ENCODE measurements at places on chromosomes 5 and 9.

- no peak for DNase-seq
These were observed 183.1 kb upstream of the S1PR3 start for GRCh38 chr9:88808019-88808656.

GRCh38 chr9:121763561-121764370, 112.3 kb downstream of the DAB2IP start:
- no peak for DNase-seq

DNA sequence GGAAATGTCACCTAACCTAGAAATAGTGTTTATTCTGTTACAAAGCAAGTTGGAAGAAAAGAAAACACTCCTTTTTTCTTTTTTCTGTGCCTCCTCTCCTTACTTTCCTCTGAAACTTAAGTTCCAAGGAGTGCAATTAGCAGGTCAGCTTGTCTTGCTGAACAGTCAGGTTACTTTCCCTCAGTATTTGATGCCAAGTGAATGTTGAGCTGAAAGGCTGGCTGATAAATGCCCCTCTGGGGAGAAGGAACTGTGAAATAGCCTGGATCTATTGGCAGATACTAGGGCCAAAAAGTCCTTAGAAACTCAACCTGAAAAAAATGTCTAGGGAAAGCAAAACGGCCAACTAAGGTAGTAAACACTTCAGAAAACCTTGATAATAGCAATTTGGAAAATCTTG, 43.6 kb downstream of the GRIA1 start:
- no peak for DNase-seq

- DNase-seq, result no peak
These were observed 30.5 kb downstream of the ANKRA2 start for GRCh38 chr5:73534971-73535370.

DNA sequence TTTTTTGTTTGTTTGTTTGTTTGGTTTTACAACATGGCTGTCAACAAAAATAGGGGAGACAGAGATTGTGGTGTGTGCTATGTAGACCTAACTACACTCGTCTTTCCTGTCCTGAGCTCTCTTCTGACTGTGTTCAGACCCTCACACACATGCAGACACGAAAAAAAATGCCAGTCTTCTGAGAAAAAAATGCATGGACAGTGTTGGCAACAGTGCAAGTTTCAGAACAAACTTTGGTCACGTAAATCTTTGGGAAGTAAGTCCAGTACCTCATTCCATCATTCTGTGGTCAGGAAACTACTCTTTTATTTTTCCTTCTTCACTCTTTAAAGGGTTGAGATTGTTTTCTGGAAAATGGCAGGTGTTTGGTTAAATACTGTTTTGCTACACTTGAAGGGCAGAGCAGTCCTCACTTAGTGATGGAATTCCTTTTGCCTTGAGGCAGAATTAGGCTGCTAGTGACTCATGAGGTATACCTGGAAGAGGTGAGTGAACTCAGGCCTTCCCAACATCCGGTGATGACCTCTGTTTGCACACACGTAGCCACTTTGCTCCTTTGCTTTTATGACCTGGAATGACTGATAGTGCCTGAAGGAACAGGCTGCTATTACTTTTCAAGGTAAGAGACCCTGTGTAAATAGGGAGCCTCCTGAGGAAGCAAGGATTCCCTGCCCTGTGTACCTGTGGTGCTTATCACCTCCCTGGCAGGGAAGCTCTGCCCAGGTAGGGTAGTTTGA, 81.6 kb upstream of the TNFAIP8 start:
- DNase-seq, result peak; percentile 94

- no peak for DNase-seq
These were observed 282.8 kb upstream of the RPS23 start for GRCh38 chr5:82560969-82561368.

GRCh38 chr9:105369911-105370310, 77.9 kb upstream of the FSD1L start:
- DNase-seq, result no peak

DNA sequence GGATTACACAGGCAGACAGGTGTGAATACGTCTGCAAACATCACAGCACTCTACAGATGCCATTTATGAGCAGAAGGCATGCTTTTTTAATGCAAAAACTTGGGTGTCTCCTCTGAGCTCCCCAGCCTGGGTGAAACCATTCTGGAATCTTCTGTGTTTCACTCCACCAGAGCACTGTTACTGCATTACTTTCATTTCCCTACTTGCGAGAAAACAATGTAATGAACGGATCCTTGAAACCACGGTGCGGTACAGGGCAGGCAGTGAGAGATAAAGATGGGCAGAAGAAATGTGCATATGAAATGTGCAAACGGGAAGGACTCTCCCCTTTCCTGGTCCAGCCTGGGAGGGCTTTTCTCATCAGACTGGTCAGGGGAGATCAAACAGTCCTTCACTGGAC, 584.3 kb upstream of the KLF4 start:
- no peak for DNase-seq

DNA sequence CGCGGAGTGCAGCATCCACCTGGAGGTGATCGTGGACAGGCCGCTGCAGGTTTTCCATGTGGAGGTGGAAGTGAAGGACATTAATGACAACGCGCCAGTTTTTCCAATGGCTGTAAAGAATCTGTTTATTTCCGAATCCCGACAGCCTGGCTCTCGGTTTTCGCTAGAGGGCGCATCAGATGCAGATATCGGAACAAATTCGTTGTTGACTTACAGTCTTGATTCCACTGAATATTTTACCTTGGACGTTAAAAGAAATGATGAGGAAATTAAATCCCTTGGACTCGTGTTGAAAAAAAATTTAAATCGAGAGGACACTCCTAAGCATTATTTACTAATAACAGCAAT, 611 bp downstream of the PCDHA3 start:
- no peak for DNase-seq

DNA sequence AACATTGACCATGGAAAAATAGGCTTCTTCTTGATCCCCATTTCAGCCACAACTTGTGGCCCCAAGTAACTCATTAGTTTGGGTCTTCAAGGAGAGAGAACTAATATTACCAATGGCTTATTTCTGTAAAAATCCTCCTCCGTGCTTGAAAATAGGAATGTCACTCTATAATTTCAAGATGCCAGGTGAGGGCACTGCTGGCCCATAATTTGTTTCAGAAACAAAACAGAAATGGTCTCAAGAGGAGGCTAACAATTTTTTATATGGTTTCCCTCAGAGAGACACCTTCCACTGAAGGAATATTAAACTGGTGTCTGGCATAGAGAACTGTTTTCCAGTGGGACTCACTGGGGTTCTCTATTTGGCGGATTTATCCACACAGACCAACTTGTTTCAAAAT, 437.0 kb upstream of the TRPC7 start:
- DNase-seq, result peak; percentile 56

DNA sequence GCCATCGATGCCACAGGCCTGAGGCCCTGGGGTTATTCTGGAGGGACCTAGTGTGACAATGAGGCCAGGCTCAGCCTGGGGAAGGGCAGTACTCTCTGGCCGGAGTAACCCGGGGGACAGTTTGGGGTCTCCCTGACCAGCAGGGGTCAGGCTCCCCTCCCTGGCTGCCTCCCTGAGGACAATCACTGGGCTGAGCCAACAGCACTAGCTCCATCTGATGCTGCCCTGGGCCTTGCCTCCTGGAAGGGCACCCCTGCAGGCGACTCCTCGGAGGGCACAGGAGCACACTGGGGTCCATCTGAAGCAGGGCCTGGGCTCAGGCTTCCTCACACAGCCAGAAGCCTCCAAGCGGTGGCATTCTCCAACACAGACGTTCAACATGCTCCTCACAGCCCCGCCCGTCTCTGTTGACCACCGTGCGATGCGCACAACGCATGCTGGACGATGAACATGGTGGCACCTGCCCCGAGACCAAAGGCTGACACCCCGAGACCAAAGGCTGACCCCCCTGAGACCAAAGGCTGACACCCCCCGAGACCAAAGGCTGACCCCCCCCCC, 68.3 kb downstream of the ADAMTS2 start:
- DNase-seq, result no peak

DNA sequence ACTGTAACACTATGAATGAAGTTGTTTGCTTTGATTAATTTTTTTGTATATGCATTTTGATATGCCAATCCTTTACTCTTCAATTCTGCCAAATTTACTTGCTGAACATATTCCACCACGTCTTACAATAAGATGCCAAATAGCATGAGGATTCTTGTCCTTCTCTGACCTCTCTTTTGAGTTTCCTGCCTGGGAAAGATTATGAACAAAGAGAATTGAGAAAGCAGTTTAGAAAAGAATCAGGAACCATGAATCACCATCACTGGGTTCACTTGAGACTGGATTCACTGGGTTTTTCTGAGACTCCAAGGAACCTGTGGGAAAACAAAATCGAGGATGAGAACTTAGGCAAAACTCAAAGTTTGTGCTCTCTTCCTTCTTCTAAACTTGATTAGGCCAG, 256.5 kb downstream of the CETN3 start:
- no peak for DNase-seq

- DNase-seq, result no peak
These were observed 89.8 kb upstream of the GABRP start for GRCh38 chr5:170693701-170694100.

DNA sequence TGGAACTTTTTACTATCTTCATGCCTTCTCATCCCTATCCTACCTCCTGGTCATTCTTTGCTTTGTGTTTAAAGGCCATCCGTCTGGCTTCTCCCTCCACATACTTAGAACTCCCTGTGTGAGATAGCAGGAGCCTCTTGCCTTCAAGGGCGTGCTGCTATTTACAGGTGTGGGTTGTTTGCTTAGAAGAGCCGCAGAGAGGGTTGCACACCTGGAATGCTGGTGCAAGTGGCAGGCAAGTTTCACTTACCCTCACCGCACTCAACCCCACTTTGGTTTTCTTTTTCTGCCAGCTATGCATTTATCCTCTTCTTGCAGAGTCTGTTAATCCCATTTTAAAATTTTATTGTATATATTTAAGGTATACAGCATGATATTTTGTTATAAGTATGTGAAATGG, 12.6 kb downstream of the SKP2 start:
- no peak for DNase-seq

GRCh38 chr9:112654282-112654681, 63.6 kb downstream of the INIP start:
- no peak for DNase-seq

DNA sequence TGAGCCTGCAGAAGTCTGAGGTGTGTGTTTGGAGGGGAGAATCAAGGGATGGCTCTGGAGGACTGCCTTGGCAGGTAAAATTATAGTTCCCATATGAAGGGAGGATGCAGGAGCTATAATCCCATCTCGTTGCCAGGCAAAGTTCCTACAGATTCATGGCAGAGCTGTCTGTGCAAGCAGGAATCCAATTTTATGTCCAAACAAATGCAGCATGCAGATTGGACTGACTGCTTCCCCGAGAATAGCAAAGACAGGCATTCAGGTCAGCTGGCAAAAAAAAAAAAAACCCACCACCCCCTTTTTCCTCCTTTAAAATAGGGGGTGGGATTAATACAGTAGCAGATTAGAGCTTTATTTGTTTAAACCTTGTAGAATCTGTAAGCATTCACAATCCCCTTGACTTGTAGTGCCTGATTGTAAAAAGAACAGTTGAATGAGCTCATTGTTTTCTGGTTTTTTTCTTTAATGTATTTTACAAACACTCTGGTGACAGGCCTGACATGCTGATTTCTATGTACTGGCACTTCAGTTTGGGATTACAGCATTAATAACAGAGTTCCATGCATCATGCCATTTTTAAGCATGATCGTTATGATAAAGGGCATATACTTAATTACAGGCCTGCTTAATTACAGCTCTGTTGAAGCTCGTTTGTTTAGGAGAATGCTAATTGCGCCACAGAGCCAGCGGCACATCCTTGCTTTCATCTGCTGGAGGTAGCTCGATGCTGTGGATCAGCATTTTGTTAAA, 141.4 kb upstream of the LMX1B start:
- no peak for DNase-seq

DNA sequence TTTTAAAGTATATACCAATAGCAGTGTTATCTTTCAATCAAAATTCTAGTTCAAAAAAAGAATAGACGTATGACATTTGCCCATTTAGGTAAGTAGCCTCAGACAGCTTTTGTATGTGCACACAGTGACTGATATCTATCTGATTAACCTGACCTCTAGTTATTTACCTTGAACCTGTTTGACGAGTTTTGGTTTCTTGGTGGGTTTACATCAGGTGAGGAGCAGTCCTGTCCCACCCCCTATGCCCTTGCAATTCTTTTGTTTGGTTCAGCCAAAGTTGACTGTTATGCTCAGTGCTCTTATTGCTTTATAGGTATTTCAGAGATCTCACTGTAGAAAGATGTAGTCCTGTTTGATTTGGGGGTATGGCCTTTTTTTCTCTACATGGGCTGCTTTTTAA, 147.2 kb downstream of the ISOC1 start:
- no peak for DNase-seq

- DNase-seq, result no peak
These were observed 638 bp downstream of the DIRAS2 start for GRCh38 chr9:90641884-90642487.

DNA sequence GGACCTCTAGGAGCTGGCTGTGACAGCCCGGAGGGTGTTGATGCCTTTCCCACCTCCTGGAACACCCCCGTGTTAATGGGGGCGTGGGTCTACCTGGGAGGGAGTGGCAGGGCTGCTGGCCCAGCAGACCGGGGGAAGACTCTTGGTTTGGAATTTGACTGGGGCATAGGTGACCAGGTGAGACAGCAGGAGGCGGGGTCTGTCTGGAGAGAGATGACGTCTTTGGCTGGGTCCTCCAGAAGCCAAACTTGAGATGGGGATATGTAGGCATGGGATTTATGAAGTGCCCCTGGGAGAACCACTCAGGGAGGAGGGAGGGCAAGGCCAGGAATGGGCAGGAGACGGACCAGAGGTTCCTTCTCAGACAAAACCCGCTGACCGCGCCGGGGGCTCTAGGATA, 42.6 kb downstream of the NEK6 start:
- DNase-seq, result peak; percentile 18

DNA sequence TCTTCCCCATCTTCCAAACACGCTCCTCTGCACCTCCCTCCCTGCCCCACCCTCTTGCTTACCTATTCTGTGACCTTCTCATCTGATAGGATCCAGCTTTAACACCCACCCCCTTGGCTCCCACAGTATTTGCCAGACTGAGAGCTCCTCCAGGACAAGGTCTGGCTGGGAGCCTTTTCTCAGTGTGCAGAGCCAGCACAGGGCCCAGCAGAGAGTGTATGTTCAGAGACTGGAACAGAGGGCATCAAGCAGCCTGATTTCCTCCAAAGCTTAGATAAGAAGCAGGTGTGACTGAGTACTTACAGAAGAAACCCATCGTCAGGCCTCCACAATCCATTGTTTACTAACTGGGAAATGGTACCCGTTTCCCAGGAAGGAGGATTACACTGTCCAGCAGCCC, 26.6 kb downstream of the LHX6 start:
- DNase-seq, result no peak

All from PC-3 (cell line).